Cortex of kidney (tissue), 1 donor: ENCODE measurements at places on chromosomes 5 and 9.

DNA sequence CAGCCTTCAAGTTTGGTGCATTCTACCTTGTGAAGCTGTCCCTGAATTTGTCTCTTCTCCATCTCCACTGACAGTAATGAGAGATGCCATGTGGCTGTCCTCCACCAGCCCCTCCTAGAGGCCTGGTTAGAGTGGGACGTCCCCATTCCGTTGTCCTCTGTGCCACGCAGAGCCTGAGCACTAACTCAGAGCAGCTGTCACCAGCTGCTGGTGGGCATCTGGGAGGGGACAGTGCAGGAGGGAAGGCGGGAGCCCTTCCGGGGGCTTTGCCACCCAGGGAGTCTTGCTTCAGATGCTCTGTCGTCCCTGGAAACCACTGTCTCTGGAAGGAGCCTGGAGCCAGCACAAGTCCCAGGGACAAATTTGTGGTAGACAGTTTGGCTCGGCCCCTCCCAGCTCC is 78.6 kb downstream of the PDZD2 start:
- no peak for DNase-seq

DNA sequence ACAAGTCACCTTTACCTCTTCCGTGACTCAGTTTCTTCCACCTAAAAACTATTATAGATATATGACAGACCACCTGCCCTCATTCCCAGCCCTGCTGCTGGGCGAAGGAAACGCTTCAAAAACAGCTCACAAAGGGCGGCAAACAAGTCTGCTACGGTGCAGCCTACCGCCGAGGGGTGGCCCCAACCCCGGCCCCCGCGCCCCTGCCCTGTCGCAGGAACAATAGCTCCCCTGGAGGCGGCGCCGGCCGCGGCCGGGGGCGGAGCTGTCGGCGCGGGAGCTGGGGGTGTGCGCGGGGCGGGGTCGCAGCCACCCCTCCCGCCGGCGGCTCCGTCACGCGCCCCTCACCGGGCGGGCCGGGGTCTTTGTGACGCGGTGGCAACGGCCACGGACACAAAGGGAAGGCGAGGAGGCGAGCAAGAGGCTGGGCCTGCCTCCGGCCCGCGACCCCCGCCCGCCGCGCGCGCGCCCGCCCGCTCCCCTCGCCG is at the start of gene TMEFF1:
TMEFF1 (plus strand) TSS at position 362 of the 488 bp plus-strand sequence. CDS start 396 bp downstream, outside the sequence.
- DNase-seq = no peak

DNA sequence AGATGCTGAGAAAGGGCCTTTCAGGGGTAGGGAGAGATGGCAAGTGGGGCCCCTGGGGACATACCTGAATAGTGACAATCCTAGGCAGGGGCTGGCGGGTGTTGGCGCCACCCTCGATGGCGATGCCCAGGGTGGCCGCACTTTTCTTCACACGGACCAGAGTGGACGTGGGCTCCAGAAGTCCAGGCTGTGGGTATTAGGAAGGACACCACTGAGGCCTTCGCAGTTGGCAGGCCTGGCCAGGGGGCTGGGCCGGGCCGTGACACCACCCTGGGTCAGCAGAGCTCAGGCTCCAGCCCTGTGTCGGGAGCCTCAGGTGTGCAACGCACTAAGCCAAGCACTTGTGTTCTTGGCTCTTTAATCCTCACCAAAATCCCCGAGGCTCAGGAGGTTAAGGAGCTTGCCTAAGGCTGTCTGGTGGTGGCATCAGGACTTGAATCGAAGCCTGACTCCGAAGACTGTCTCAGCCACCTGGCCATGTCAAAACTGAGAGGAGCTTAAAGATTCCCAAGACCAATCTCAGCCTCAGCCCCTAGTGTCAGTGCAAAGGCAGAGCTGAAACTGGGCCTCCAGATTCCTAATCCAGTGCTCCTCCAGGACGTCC is 15.5 kb upstream of the AKNA start:
- DNase-seq = no peak

DNA sequence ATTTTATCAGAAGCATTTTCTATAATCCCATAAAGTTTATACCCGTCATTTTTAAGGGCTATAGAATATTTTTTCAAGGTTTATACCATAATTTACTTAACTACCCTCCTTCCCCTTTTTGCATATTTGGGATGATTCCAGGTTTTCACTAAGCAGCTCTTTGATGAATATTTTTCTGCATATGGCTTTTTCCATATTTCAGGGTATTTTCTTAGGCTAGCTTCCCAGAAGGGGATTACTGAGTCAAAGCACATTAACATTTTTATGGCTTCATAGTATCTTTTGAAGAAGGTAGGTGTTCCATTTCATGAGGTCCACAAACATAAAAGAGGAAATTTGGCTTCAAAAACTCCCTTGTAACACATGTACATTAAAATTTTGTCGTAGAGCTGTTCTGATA is 14.6 kb upstream of the COL15A1 start:
- DNase-seq = no peak

DNA sequence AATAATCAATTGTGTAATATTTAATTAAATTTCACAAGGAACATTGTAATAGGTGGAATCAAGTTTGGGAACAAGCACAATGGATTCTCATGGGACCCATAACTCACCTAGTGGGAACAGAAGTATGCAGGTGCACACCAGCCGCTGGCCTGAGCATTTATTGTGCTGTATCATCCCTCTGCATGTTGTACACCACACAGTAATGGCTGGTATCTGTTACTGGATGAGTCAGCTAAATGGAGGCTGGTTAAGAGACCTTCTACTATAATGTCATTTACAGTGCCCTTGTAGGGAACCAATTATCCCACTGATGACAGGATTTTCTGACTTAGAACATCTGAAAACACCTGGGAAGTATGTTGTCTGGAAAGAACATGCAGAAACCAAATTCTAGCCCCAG is 3.2 kb upstream of the MAP3K1 start:
- DNase-seq = no peak

DNA sequence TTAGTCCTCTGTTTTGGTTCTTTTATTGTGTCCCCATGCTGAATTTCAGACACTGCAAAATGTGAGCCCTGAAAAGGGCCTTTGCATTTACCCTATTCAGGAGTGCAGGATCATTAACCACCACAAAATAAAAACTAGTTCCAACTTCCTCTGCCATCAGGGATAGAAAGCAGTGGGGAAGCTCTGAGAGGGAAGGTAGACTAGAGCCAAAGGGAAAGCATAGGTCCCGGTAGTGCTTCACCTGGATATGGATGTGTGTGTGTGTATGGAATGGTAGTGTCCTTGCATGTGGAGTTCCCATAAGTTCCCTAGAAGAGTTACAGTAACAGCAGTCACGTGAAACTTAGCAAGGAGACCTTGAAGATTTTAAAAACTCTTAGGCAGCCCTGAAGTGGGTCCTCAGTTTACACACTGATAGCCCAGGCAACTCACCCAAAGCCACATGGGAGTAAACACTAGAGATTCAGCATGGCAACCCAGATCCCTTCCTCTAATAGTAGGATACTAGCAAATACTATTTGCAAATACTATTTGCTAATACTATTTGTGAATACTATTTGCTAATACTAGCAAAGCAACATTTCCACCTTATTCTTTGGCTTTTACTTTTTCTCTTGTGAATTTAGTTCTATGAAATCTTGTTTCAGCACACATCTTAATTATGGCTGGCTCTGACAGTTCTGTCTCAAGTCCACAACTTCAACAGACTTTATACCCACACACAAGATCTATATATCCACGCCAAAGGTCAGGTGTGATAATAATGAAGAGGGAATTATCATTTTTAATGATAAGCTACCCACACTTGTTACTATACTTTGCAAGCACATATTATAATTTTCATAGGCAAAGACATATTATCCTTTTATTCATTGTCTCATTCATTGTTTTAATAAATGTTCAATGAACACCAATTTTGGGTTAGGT is 70.4 kb upstream of the IFNE start:
- no peak for DNase-seq

DNA sequence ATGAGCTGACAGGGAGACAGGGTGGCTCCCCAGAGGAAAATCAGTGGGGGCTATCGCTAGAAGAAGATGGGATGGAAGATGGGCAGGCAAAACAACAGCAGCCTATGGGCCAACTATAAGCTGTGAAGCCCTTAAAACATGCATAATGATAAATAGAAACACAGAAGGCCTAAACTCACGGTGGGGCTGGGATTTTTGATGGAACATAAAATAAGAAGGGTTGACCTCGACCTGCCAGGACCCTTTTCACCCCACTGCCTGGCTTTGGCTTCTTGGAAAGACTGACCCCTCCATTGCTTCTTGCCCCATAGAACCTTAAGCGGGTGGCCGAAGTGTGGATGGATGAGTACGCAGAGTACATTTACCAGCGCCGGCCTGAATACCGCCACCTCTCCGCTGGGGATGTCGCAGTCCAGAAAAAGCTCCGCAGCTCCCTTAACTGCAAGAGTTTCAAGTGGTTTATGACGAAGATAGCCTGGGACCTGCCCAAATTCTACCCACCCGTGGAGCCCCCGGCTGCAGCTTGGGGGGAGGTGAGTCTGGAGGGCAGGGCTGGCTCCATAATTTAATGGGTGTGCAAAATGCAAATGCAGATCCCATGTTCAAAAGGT is 36.5 kb upstream of the SAP30L start:
- no peak for DNase-seq

GRCh38 chr5:178505639-178506407 is 84.4 kb downstream of the COL23A1 start:
- DNase-seq = no peak

DNA sequence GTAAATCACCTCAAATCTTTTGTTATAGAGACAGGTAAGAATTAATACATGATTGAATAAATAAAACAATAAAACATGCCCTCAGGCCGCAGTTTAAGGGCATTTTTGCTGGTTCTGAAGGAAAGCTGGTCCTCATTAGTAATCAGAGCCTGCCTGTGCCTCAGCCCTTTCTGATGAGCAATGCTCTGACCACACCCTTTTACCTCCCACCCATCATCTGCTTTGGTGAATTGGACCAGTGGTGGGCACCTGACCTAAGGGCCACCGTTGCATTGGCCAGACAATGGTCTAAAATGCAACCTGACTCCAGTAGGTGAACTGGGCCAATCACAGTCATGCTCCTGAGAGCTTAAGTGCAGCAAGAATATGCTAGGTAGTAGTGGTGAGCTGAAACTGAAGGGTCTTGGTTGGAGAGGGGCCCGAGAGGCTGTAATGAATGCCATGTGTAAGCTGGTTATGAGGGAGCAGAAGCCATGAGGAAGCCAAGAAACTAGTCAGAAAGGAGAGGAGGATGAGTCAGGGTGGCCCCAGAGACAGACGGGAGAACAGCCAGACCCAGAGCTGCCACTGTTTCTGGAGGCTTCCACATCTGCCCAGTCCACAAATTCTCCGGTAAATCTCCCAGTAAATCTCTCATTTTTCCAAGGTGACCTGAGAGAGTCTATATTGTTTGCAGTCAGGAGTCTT is 45.5 kb upstream of the ZSWIM6 start:
- DNase-seq = no peak

DNA sequence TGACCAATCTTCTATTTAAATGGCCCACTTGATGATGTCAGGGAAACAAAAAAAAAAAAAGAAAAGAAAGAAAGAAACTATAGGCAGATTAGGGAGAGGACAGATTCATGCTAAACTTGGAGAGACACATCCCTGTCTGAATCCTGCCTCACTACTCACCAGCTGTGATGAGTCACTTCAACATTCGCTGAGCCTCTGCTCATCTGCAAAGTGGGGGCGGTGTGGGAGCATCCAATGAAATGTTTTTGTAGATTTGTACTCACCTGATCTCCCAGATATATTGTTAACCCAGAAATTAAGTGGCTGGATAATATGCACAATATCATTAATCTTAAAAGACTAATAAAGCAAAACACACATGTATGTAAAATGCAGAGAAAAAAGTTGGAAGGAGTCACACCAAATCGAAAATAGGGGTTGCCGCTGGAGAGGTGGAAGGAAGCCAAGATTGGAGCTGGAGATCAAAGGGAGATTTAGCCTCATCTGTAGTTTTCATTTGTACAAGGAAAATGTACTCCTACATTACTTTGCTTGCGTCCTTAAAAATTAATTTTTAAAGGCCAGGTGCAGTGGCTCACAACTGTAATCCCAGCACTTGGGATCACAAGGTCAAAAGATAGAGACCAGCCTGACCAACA is 17.0 kb upstream of the ERGIC1 start:
- no peak for DNase-seq

DNA sequence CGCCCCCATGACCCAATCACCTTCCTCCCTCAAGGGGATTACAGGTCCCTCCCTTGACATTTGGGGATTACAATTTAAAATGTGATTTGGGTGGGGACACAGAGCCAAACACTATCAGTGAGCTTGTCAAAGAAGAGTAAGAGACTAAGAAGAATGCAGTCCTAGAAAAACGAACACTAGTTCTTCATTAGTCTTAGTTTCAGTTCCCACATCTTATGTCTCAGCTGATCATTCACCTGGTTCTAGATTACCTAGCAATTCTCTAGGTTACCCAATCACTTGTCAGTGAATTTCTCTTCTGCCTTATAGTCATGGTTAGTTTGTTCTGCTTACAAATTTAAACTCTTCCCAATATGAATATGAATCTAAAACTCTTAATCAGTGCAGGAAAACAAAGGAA is 251.5 kb downstream of the COX7C start:
- DNase-seq = no peak

DNA sequence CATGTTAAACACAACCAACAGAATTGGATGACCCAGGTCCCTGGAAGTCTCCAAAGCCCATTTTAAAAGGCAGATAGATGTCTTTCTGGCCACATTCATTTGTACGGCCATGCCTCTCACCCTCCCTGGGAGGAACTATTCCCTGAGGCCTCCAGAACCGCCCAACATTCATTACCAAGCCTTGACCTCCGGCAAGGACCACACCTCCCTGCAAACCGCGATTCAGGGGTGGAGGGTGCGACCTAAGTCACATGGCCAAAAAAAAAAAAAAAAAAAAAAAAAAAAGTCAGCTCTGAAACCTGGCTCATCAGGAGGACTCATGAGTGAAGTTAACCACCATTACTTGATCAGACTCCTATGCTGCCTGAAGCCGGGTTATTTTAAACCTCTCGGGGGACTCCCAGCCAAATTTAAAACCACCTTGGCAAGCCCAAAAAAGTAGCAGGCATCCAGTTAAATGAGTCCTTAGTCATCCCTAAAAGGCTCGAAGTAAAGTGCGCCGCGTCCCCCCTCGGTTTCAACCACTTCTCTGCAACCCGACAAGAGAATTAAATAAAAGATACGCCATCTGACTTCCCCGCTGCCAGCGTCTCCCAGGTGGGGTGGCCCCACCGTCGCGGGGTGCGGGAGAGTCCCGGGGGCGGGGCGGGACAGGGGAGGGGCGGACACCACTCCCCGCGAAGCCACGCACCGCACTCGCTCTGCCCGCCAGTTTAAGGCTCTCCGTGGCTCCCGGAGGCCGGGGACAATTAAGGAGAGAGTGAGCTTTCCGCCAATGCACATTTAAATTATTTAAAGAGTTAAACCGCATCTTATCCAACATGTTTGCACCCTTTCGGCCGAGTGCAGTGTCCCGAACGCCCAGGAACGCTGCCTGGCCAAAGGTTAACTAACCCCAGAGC is 2.3 kb downstream of the KLF9 start:
- DNase-seq = no peak

DNA sequence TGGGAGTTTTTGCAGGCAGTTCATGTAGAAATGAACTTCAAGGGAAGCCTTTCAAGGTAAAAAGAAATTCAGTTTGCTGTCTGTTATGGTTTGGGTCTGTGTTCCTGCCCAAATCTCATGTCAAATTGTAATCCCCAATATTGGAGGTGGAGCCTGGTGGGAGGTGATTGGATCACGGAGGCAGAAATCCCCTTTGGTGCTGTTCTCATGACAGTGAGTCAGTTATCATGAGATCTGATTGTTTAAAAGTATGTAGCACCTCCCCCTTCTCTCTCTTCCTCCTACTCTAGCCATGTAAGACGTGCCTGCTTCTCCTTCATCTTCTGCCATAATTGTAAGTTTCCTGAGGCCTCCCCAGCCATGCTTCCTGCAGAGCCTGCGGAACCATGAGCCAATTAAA is 341.4 kb downstream of the ARHGEF28 start:
- no peak for DNase-seq
